ENCODE measurements at places on chromosomes 11 and 22.

DNA sequence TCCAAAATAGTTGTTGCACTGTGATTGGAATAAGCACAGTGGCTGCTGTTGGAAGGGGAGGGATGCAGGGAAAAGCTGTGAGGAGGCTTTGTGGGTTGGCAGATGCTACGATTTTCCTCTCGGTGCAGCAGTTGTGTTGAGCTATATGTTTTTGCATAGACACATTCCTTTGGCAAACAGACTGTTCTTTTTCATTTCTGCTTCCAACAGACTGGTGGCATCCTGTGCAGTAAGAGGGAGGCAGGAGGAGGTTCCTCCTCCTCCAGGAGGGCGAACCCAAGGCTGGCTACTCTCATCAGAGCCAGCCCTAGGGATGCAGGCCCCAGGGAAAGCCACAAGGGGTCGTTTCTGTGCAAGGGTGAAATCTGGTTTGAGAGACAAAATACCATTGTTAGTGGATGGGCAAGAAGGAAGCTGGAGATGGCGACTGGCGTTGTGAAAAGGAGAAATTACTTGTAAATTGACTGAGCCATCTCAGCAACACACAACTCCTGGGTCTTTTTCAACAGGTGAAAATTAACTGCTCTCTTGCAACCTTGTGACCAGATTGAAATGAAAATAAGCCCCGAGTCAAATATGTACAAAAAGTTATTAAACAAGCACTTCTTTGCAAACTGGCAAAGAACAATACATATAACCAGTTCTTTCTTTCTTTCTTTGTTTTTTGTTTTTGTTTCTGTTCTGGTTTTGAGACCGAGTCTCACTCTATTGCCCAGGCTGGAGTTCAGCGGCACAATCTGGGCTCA is 26.5 kb upstream of the UBASH3B start:
- DNase-seq = peak; percentile 39

- DNase-seq = no peak
These were observed 27.0 kb downstream of the SGSM3 start for GRCh38 chr22:40397396-40397795.

DNA sequence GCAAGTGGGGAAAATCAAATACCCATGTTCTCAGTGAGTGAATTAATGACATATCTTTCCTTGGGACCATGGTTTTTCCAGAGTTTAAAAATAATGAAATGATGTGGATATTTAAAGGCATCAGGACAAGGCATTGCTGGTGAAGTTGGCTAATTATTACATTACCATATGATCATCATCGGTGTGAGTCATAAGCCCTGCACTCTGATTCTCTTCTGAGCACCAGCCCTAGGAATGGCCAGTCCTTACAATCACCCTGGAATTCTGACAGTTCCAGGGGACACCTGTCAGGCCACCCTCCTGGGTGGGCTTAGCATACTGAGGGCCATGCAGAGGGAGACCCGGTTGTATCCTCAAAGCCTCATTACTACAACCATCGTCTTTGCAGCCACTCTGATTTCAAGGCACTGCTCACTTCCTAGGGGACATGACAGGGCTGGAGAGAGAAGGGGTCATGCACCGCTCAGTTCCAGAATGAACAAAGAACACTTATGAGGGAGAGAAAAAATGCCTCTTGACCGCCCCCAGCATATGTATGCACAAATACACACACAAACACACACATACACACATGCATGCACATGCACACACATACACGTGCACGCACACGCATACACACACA is 365.0 kb downstream of the MIAT start:
- DNase-seq = no peak

DNA sequence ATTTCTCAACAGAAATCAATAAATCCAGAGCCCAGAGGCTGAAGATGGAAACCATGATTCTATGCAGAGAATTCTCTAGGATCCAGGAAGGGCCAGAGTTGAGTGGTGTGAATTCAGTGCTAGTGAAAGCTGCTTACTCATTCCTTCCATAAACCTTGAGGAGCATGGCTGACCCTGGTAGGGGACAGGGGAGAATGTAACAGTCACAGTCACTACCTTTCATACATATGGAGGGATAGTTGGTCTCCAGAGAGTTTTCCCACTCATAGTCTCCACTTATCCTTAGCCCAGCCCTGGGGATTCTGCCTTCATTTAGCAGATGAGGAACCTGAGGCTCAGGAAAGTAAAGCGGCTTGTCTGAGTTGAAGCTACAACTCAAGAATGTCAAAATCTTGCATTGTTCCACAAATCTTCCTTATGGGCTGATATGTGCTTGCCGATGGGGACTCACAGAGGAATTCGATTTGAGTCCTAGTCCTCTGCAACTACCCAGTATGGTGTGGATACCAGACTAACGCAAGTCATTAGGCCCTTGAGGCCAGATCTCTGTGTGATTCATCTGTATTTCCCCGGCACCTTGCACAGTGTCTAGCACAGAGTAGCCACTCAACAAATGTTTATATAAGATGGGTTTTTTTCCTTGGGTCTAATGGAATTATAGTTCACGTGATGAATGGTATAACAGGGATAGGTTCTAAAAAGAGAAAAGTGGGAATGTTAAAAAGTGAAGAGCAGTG is 3.7 kb upstream of the ANAPC15 start:
- DNase-seq = no peak

GRCh38 chr22:47388778-47389177 is 626.3 kb downstream of the TBC1D22A start:
- DNase-seq = no peak

DNA sequence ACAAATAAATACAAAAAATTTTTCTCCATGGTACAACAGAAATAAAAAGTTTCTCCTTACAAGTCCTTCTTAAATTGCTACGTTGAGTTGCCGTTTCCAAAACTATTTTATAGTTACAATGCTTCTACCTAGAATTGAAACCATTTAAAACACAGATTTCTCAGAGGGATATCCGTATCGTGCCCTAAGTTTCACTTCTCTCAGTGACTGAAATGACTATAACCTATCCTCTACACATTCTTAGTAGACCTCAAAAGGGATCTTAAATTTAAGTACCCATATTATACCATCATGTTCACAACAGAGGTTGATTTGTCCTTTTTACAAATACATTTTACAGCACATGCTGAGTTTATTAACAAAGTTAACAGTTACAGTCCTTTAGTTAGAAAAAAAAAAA is 44.1 kb downstream of the USP28 start:
- DNase-seq = no peak

DNA sequence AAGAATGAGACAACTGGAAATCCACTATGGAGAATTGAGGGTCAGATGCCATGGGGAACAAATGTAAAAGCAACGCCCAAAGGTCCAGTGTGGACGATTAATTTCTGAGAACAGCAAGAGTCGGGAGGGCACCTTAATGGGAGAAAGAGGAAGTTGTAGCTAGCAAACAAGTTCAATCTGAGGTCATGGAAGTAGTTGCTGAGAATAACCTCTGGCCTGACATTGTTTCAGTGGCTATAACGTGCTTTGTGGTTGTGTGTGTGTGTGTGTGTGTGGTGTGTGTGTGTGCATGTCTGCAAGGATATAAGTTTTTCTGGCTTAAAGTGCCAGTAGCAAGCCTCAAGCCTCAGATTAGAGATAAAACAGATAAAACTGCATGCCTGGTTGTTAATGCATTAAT is 1630.1 kb upstream of the TENM4 start:
- DNase-seq = no peak

- no peak for DNase-seq
These were observed 16.1 kb upstream of the BRSK2 start for GRCh38 chr11:1373536-1374214.

- peak; percentile 51 for DNase-seq
These were observed 38.0 kb downstream of the METTL15 start for GRCh38 chr11:28146123-28146751.

DNA sequence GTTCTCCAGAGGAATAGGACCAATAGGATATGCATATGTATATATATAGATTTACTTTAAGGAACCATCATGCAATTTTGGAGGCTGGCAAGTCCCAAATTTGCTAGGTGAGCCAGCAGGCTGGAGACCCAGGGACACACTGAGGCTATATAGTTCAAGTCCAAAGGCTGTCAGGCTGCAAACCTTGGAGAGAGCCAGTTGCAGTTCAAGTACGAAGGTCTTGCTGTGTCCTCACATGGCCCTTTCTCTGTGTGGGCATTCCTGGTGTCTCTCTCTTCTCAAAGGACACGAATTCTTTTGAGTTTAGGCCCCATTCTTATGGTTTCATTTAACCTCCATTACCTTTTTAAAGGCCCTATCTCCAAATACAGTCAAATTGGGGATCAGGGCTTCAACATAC is 134.4 kb upstream of the SORL1-AS1 start:
- no peak for DNase-seq

- DNase-seq = no peak
These were observed 3.0 kb upstream of the GTSE1 start for GRCh38 chr22:46293577-46294260.

- DNase-seq = no peak
These were observed 17.8 kb upstream of the RAG2 start for GRCh38 chr11:36615826-36616225.

GRCh38 chr11:35619116-35619854 is 1.0 kb downstream of the FJX1 start:
- no peak for DNase-seq

GRCh38 chr11:8908099-8908498 is 2.9 kb upstream of the AKIP1 start:
- DNase-seq = no peak

DNA sequence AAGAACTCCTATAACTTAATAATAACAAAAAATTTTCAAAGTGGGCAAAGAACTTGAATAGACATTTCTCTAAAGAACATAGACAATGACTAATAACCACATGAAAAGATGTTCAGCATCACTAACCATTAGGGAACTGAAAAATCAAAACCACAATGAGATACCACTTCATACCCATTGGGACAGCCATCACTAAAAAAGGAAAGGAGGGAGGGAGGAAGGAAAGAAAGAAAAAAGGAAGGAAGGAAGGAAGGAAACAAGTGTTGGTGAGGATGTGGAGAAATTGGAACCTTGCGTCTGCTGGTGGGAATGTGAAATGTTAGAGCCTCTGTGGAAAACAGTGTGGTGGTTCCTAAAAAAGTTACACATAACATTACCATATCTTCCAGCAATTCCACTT is 55.8 kb downstream of the MS4A13 start:
- no peak for DNase-seq

GRCh38 chr11:32068134-32068870 is 22.6 kb upstream of the RCN1 start:
- DNase-seq = no peak

DNA sequence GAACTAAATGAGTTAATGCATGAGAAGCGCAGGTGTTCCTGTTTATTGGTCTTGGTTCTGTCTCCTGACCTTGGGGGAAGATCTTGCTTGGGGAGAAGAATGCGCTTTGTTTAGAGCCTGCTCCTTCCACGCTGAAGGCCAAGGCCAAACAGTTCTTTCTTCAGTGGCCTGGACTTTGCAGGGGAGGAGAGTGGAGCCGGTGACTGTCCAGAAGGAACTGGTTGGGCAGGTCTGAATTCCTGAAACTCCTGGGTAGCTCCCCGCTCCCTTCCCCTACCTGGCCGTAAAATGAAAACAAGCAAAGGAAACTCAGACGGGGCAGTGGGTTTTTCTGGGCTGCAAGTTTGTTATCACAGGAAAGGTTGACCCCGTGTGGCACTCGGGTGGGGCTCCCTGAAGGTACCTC is 3.6 kb downstream of the ARHGAP8 start:
- DNase-seq = no peak

GRCh38 chr11:76889411-76889975 is 28.8 kb downstream of the ACER3 start:
- DNase-seq = no peak

DNA sequence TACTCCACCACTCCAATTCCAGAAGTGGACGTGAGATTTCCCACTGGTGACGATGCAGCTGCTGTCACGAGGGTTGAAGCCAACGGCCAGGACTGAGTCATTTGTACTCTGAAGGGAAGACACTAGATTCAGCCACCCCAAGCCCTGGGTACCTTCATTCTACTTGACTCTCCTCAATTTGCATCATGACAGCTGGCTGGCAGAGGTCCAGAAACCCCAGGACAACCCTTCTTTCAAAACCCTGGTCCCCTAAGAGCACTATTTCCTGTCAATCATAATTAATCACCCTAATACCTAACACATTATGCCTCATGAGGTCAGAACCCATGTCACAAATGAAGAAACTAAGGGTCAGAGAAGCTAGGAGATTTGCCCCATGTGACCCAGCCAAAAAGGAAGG is 4.9 kb downstream of the EML3 start:
- no peak for DNase-seq

- DNase-seq = no peak
These were observed 14.0 kb upstream of the LMO1 start for GRCh38 chr11:8277691-8278090.

GRCh38 chr11:120401506-120401905 is 65.3 kb downstream of the ARHGEF12 start:
- no peak for DNase-seq

GRCh38 chr11:86738568-86738967 is 61.8 kb upstream of the PRSS23 start:
- no peak for DNase-seq

GRCh38 chr11:68828155-68828931 is 13.4 kb downstream of the CPT1A start:
- no peak for DNase-seq

DNA sequence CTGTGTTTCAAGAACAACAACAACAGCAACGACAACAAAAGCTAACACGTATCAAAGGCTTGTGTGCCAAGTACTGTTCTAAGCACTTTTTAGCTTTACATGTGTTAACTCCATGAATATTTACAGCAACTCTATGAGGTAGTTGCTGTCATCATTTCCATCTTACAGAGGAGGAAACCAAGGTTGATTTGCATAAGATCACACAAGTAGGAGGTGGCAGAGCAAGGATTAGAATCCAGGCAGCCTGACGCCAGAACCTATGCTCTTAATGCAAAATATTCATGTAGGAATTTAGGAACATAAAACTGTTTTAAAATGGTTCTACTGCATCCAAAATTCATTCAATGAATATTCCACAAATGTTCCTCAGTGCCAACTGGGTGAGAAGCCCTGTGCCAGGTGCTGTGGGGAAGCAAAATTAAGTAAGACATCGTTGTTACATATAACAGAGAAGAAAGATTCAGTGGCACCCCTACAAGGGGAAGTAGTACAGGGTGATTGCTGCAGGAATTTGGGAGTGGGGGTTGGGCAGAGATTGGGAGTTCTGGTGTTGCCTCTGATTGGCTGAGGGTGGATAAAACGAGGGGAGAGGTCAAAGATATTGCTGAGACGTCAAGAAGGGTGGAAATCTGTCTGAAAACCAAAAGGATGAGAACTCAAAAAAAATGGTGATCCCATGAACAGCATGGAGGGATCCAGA is 86.1 kb upstream of the ARHGAP20 start:
- no peak for DNase-seq

DNA sequence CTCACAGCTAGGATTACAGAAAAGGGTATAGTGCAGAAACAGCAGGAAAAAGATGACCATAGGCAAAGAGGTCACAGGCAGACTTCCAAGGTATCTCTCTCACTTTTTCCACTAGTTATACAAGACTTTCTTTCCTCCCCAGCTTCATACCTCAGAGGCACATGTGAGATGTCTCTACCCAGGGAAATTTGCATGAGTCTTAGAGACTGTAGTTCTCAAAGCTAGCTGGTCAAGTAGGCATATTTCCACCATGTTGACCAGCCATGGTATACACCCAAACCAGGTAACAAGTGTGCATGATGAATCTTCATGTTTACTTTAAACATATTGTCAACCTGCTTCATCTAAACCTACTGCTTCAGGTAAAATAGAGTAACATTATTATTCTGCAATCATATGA is 27.9 kb downstream of the PRMT3 start:
- no peak for DNase-seq

All from AG09319 (cell line).